Urothelium cell line (cell line): ENCODE measurements at places on chromosomes 3 and 15.

GRCh38 chr3:47455806-47456452 is 19.8 kb downstream of the SCAP start:
- no peak for DNase-seq

DNA sequence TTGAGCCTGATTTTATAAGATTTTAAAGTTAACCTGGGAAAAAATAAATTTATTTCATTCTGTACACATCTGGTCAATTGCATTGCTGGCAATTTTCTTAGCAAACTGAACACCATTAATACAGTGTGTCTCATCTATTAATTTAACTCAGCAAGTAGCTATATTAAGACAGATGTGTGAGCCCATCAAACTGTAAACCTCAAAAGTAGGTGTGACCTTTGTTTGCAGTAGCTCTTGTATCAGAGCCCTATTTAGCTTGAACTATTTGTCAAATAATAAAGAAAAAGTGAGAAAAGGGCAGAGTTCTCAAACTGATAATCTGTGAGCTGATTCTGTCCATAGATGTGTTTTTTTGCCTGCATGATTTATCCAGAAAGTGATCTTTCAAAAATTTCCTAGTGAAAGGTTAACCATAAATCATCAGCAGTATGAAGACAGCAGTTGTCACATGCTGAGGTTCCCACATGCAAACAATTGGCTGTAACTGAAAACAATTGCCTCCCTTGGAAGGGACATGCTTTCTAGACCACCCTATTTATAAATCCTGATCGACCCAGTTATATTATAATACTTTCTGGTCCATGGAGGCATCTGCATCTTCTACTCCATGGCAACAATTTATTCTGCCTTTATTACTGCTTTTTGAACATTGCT is 646.5 kb downstream of the NSUN3 start:
- DNase-seq, result no peak

DNA sequence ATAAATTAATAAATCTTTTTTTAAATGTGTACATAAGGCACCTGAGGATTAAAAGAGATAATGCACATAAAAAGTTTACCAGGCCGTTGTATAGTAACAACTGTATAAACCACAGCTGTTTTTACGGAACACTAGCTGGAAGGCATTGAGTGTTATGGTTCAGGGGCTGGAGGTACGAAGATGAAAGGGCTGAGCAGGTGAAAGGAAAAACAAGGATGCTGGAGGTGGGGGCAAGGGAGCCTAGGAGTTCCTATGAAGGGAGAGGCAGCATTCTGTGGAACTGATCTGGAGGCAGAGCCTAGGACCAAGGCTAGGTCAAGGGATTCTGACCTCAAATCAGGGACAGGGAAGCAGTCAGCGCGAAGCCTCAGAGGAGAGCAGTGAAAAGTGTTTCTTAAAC is 8.0 kb downstream of the SEMA5B start:
- no peak for DNase-seq

DNA sequence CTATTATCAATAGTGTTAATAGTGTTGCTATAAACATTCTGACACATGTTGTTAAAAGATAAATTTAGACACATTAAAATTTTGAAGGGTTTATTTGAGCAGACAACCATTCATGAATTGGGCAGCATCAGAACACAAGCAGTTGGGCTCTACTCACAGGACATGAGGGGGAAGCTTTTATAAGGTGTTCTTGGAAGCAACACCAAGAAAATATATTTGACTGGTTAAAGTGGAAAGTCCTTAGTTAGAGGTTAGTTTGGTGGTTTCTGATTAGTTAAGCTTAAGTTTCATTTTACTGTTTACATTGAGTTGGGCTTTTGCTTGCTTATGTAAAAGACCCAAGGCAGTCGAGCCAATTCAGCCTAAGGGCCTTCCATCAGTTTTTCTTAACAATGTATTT is 220.7 kb downstream of the CD47 start:
- no peak for DNase-seq

GRCh38 chr3:166510382-166510781 is 673.2 kb upstream of the BCHE start:
- DNase-seq, result no peak

GRCh38 chr15:54962637-54963036 is 234.1 kb downstream of the RSL24D1 start:
- no peak for DNase-seq

GRCh38 chr3:189457201-189457607 is 174.0 kb upstream of the TP63 start:
- peak; percentile 7 for DNase-seq

DNA sequence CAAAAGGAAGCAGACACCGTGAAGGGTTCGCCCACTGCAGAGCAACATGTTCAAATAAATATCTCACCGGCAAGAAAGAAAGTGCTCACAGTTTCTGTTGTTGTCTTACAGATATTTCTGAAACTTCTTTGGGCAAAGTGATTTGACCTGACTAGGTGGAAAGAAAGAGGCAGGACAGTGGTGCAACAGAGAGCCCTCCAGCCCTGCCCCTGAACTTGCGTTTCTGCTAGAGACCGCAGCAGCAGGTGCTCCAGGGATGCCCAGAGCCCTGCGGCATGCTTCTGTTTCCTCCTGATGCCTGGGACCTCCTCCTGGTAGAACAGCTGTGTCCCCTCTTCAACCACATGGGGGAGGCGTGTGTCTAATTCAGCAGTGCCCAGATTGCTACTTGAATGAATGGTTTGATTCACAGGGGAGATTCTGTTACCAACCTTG is 123.4 kb downstream of the ATP10A start:
- DNase-seq, result peak; percentile 40

- DNase-seq, result no peak
Observed at GRCh38 chr3:143271136-143271535, 151.6 kb downstream of the CHST2 start.

DNA sequence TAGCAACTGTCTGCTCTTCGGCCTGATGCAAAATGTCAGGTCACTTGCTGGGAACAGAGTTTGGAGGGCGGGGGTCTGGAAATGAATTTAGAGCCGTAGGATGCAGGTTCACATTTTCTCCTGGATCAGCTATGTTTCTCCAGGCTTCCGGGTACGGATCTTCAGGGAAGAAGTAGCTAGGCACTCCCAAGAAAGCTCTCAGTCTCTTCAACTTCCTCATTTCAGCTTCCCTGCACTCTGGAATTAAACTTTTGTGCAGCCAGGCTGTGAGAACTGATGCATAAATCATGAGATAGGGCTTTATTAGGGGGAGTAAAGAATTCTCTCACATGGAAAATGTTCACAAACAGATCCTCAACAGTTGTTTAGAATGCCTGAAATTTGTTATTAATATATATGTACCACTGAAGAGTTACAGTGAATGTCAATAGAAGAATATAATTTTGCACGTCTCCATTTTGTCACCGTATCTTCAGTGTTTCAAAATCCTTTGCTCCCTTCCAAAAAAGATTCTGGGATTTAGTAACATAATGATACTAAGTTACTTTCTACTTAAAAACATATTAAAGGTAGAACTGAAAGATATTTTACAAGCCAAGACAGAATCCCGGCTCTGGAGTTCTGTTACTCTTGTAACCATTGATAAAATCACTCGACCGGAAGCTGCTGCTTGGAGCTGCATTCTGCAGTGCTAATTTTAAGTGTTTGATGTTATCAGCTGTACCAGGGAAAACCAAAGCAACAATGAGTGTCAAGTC is 178.5 kb upstream of the P2RY1 start:
- no peak for DNase-seq

GRCh38 chr3:154274348-154274747 is 49.9 kb downstream of the DHX36 start:
- DNase-seq, result no peak

DNA sequence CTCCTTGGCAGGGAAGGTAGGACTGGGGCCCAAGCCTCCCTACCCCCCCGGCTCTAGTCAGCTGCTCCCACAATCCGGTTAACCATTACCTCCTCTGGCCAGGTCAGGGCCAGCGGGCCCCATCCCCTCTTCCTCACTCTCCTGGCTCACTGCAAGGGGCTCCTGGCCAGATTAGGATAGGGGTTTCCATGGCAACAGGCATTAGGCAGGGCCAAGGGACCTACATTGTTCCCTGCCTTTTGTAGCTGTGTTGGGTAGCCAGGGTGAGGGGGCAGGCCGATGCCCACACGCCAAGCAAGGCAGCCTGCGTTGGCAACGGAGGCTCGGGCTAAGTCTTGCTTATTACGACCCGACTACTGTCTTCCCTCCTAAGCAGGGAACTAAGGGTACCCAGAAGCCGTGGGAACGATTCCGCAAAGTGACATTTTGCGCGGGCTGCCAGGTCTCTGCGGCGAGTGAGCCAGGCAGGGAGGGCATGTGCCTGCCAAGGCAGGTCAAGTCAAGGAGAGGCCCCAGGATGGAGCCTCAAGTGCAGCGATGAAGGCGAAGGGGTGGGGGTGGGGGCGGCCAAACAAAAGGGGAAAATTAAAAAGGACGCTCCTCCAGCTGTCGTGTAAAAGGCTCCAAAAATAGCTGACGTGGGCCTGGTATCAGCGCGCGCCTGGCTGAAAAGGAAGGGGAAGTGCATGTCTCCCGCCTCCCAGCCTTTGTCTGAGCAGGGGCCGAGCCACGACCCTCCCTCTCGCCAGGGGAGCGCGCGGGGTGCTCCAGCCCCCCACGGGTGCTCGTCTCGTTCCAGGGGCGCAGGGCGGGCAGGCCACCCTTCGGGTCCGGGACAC is 919 bp downstream of the IDH2 start:
- no peak for DNase-seq

DNA sequence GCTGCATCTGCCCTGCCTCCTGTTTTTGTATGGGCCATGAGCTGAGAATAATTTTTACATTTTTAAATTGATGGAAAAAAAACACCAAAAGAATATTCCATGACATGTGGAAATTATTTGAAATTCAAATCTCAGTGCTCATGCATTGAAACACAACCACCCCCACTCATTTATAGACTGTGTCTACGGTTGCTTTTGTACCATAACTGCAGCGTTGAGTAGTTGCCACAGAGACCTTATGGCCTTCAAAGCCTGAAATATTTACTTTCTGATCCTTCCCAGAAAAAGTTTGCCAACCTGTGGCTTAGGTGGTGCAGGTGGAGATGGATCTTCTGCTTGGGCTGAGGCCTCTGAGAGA is 28.1 kb downstream of the ARNT2 start:
- DNase-seq, result no peak

- DNase-seq, result no peak
Observed at GRCh38 chr15:69700380-69700779, 247.8 kb downstream of the RPLP1 start.

DNA sequence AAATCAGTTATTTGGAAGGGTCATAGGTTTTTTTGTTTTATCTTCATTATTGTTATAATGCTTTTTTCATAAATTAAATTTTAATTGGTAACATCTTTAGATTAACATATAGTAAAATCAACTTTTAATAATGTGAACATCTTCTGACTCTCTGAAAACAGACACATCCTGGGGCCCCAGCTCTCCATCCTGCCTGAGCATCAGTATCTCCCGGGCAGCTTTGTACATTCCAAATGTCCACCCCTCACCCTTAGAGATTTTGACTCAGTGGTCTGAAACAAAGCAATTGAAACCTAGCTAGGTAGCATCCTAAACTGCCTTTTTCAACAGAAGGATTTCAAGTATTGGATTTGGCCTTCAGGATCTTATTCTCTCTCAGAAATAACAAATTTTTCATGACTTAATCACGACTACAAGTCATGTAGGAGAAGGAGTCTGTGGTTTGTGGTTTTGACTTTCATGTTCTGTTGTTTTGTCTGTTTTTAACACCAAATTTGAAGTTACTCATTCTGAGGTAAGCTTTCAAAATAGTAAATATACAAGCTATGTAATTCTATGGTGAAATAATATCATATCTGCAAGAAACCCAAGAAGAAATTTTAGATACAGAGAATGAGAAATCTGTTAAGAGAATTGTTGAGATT is 147.3 kb upstream of the UBE2E2 start:
- peak; percentile 62 for DNase-seq

DNA sequence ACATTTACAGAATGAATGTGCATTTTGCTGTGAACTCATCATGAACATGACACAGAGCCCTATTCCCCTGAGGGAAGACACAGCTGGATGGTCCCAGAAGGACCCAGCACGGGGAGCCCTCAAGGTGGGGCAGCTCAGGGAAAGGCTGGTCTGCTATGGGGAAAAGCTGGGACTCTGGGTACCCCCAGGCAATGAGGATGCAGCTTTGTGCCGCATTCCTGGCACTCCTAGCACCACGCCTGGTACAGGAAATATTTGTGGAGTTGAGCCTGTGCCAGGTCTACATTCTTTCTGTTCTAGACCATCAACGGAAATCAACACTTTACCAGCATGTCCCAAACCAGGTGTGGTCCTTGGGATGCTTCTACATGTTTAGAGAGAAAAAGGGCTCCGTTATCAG is 74.0 kb downstream of the SRGAP3 start:
- peak; percentile 87 for DNase-seq

DNA sequence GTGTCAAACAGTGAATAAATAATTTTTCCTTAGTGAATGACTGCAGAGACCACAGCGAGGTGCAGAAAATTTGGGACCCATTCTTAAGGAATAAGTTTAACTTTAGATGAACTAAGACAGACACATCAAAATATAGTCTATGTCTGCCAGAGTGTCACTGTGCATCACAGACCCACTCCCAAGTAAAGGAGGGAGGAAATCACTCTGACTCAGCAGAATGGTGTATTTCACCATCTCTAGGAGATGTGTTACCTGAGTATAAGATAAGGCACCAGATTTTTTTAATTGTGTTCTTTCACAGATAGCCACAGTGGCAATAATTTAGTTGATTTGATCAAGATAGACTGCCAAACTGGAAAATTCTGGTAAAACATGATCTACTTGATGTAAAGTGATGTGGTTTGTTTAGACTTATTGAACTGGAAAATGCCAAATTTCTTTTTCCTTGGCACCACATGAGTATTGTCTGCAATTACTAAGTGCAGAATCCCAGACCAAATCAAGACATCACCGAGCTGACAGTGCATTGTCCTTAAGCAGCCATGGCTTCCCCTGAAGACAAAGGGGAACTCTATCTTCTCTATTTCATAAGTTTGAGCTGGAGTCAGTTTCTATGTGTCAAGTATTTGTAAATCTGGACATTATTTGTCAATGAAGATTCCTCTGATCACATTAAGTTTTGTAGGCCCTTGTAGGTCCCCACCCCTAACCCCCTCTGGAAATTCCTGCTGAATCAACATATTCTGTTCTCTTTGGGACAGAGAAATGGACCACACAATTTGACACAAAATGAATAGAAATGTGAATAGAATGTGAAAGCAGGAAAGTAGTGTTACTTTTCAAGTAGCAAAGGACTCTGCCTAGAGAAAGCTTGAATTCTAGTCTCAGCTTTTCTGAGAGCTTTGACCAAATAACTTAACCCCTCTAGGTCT is 47.6 kb downstream of the TIPARP start:
- DNase-seq, result no peak

DNA sequence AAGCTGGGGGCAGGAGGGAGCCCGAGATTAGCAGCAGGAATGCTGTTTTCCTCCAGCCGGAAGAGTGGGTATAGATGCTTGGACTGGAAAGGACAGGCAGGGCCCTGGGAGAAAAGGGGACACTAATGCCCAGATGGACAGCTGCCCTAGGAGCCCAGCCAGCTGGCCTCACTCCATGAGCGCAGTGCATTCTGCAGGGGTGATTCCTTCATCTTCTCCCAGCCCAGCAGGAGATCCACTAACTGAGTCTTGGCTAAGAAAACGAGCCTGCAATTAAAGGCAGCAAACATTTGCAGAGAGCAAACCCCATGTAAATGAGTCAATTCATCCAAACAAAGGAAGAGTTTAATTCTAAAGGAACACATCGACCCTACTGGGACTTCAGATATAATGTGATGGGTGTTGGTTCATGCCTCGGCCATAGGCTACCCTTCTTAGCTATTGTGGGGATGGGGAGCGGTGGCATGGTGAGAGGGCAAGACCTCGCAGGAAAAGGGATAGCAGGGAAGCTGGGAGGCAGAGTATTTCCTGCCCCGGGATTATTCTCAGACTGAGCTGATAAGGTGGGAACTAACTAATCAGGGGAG is 13.3 kb upstream of the MINAR1 start:
- no peak for DNase-seq
